Activated naive CD4-positive, alpha-beta T cell treated with anti-CD3 and anti-CD28 coated beads for 36 hours (primary cell): ENCODE measurements at places on chromosomes 4 and X.

DNA sequence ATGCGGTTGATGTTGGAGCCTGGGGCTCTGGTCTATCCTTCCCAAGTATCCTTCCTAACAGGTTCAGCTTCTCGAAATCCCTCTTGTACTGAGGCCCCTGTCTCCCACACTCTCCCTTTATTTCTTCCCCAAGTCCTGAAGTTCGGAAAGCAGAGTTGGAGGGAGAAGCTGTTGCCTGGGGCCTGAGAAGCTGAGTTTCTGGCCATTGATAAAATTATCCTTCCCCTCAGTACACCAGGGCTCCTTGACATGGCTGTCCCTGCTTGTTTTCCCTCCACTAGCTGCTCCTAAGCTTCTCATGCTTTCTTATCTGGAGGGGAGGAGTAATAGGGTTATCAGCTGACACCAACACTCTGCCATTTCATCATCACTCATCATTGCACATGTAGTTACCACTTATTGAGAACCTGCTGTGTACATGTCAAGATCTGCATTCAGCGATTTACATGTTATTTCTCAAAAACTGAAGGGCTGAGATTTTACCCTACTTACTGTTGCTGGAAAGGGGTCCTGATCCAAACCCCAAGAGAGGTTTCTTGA is 58.0 kb downstream of the FUNDC1 start:
- DNase-seq = no peak

- no peak for DNase-seq
These were observed 137.7 kb downstream of the C4orf33 start for GRCh38 chr4:129233691-129234090.

DNA sequence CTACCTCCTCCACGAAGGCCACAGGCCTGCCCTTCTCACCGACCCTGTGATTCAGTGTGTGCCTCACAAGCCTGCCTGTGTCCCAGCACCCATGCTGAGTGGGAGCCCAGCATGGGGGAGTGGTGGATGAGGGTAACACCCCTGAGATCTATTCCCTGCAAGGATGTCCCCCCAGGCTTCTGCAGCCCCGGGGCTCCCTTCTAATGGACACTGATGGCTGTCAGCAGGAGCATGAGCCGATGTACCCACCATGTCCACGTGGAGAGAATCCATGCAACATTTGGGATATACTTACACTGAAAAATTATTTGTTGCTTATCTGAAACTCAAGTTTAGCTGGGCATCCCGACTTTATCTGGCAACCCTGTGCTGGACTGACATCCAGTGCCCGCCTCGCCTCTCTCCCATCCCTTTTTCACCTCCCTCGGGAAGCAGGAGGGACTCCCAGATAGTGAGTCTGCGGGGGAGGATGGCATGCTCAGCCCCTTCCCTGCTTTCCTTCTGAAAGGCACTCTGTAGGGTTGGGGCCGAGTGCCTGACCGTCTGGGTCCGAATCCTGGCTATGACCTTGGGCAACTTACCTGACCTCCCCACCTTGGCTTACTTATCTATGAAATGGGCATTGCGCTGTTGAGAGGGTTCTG is 46.9 kb upstream of the SORCS2 start:
- DNase-seq = no peak

GRCh38 chr4:3766036-3766784 is at the start of gene ADRA2C:
Gene ADRA2C, plus strand, starts transcription at chr4:3766385. Its CDS starts 222 bp downstream, at chr4:3766607.
- DNase-seq = no peak

DNA sequence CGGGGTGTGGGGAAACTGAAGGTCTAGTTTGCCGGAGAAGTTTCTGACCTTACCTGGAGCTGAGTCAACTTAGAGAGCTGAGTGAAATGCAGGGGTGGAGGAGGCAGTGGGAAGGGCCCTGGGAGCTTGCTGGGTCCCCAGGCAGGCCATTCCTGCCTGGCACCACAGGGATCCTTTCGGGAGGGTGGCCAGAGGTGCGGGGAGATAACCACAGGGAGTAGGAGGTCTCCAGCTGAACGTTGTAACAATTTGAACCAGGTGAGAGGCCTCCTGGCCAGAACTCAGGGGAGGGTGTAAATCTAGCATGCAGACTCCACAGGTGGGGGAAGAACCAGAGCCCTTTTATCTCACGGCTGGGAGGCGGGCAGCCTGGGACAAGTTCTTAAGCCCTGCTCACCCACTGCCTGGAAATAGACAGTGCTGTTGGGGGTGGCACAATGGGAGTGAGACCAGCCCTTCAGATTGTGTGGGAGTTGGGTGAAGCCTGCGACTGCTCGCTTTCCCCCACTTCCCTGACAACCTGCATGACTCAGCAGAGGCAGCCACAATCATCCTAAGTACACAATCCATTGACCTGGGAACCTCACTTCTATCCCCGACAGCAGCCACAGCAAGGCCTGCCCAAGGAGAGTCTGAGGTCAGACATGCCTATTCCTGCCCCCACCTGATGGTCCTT is 247.4 kb downstream of the ADGRA3 start:
- no peak for DNase-seq

DNA sequence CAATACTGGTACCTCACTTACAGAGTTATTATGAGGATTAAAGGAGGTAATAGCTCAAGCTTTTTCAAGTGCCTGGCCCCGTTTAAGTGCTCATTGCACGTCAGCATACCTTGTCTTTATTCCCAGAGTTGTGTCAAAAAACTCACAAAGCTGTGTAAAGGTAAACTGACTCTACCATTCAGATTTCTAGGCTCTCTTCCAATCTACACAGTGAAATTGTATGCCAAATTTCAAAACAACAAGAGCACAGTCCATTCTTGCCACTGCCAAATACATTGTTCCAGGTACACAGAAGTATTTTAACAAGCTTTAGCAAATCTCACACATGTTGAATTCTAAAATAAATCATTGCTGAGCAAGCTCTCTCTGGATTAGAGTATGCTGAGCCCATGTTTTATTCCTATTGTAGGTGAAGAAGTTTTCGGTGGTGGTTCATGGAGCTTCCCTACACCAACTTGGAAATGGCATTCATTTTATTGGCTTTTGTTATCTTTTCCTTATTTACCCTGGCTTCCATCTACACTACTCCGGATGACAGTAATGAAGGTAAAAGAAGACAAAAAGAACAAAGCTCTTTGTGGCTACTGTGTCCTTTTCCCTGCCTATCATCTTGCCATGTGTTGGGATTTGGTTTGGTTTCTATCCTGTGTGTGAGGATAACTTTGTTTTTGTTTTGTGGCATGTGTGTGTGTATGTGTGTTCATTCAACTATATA is 16.2 kb downstream of the SMIM31 start:
- no peak for DNase-seq

DNA sequence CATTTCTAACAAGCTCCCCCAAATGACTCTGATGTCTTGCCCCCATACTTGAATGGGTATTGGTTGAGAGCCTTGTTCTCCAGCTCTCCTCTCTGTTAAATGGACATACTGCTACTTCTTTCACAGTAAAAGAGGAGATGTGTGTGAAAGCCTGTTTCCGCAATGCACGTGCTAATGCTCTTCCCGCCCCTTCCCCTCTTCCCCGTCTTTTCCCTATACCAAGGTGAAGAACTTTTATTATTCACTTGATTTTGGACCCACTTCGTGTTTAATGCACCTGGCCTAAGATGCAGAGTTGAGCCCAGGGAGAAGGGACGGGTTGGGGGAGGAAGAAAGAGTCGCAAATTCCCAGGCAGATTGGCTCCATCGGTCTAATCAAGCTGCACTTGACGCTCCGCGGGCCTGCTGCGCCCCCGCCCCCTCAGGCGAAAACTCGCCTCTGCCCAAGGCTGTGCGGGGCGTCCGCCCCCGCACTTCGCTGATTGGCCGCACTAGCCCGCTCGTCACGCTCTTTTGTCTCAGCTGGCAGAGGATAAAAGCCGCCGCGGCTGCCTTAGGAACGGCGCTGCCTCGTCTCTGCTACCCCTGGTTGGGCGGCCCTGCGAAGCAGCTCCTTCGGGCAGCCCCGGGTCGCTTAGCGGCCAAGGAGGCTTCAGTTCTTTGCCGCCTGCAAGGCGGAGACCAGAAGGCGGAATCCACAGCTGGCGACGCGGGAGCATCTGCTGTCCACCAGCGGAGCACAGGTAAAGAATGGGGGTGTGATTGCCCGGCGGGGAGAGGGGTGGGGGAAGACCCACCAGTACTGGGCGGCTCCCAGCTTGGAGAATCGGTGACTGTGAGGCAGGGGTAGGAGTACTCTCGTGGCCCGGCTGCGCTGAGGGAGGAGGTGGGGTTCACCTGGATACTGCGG is at the start of gene ZCCHC12:
Gene ZCCHC12, plus strand, starts transcription at position 562 of the 910 bp plus-strand sequence. CDS start 1,421 bp downstream, outside the sequence.
- peak; percentile 43 for DNase-seq

DNA sequence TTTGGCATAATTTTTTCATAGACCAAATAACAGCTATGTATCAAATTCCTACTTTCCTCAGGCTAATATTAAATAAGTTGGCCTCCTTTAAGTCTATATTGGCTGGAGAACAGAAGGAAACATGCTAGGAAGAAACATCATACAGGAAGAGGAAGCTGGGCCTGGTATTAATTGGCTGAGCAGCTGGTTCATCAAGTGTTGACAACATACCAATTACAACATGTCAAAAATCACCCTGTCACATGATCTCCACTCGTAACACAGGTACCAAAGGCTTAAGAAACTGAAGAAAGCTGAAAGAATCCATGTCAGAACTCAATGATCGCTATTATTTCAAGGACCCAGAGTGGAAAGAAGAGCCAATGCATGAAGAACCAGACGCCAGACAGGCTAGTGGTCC is 10.5 kb downstream of the WDFY3 start:
- no peak for DNase-seq

- no peak for DNase-seq
These were observed 84.1 kb downstream of the CLCN4 start for GRCh38 chrX:10240918-10241317.

DNA sequence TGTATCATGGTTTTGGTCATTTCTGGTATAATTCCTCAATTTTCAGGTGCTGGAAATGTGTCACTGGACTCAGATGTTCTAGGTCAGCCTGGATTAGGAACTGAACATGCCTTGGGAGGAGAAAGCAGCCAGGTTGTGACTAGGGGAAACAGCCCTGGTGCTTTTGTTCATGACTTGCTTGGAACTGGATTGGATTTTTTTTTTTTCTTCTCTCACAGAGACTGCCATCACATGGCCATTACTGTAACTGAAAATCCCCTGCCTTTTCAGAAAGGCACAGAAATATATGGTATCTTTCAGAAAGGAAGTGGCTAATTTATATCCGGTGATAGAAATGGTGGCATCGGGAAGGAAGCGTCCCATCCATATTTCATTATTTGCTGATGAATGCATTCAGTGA is 34.6 kb downstream of the SEPTIN11 start:
- DNase-seq = no peak
